NCI-H2029 treated with DMSO at 0.1 percent for 48 hours (cell line): ENCODE measurements at places on chromosomes 4 and X.

GRCh38 chr4:20195071-20195885, 56.4 kb upstream of the SLIT2 start:
- DNase-seq: no peak

DNA sequence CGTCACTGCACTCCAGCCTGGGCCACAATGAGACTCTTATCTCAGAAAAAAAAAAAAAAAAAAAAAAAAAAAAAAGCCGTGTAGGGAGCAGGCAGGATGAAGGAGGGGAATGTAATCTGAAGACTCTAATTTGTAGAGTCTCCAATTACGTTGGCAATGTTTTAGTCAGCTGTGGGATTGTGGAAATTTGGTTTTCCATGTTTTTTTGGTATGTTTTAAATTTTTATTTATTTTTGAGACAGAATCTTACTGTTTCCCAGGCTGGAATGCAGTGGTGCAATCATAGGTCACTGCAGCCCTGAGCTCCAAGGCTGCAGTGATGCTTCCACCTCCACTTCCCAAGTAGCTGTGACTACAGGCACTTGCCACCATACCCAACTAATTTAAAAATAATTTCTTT, 56.5 kb downstream of the NSD2 start:
- DNase-seq: no peak

DNA sequence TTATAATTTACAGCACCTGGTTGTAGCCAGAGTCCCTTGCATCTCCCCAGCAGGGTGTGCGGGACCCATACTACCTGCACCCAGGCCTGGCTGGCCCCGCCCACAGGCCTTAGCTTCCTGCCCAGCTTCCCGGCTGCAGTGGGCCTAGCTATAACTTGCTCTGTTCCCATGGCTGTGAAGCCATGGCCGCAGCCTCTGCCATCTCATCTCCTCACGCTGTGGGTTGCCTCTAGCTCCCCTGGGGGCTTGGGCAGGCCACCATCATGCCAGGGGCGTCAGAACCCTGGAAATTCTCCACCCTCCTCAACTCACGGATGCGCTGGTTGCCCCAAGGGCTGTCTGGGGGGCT, 26.1 kb upstream of the SORBS2 start:
- no peak for DNase-seq

- no peak for DNase-seq
Observed at GRCh38 chrX:107701493-107702121, 73.3 kb downstream of the PRPS1 start.

DNA sequence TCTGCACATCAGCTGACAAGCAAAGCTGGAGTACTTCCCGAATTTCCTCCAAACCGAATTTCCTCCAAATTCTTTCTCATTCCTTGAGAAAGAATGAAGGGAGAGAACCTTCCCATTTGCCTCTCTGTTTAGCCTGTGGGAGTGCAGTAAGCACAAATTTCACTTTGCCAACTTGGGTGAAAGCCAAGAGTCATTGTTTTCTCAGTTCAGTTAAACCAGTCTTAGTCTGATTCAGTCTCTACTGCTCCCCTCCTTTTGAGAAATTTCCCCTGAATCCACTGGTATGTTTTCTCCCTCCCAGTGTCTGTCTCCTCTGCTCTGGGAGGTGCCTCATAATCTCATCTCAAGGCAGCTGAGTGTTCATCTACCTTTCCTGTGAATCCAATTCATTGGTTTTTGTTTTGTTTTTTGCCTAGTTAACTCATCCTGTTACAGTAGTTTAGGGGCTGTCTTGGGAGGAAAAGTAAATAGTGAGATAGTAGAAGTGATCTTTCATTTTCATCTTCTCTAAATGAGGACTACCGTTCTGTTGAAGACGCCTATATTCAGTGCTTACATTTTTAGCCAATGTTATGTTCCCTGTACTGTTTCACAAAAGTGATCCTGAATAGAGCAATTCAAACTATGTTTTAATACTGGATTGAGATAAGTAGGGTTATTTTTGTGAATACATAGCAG, 49.0 kb downstream of the SYTL5 start:
- DNase-seq: no peak

- DNase-seq: peak; percentile 29
Observed at GRCh38 chr4:11720292-11720691, 291.6 kb upstream of the HS3ST1 start.

DNA sequence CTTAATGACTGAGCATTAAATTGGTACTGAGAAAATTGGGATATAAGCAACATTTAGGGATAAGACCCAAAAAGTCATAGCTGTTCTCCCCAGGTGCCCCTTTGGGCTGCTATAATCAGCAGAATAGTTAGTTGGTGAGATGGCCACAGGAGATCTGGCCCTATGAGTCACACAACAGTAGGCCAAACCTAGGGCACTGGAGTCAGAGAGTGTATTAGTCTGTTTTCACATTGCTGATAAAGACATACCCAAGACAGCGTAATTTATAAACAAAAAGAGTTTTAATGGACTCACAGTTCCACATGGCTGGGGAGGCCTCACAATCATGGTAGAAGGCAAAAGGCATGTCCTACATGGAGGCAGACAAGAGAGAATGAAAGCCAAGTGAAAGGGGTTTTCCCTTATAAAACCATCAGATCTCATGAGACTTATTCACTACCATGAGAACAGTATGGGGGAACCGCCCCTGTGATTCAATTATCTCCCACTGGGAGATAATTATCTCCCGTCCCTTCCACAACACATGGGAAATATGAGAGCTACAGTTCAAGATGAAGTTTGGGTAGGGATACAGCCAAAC, 338.3 kb upstream of the NR3C2 start:
- no peak for DNase-seq

- no peak for DNase-seq
Observed at GRCh38 chr4:99986792-99987191, 36.7 kb upstream of the H2AZ1 start.

DNA sequence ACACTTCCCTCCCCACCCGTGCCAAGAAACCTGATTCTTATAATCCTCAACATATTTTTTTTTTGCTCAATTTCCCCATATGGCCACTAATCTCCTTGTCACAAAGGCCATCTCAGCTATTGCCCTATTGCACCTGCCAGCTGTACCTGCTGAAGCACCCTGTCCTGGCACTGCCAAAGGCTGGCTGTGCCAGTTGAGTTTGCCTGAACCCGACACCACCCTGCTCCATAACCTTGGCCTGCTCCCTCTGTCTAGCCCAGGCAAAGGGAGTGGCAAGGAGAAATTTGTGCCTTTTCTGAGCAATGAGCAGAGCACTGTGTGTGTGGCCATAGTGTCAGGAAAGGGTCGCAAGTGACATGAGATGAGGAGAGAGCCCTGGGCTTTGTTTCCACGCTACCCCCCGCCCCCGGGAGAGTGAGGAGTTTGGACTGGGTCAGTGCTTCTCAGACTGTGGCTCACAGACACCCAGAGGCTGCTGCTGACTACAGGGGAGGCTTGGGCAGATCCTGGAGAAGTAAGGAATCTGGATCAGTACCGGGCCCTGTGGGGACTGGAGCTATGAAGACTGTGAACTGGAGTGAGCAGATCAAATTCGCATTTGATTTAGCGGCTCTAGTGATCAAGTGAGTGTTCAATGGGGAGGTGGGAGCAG, 42.2 kb upstream of the HMGB3 start:
- DNase-seq: peak; percentile 81

GRCh38 chr4:43754566-43754965, 694.0 kb downstream of the KCTD8 start:
- no peak for DNase-seq

DNA sequence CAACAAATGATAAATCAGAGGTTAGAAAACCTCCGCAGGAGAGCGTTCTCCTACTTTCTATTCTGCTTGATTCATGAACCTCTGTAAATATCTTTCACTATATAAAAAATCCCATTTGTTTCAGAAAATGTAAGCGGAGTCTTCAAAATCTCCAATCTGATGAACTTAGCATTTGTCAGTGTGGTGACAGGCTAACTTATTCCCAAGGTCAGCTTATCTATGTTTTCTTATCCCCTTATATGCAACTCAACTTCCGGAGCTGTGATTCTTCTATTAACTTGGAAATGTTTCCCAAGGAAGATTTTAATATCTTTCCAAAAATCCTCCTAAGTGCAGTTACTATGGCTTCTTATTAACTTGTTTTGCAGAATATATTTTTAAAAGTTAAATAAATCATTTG, 87.5 kb upstream of the C1QTNF7 start:
- DNase-seq: no peak

DNA sequence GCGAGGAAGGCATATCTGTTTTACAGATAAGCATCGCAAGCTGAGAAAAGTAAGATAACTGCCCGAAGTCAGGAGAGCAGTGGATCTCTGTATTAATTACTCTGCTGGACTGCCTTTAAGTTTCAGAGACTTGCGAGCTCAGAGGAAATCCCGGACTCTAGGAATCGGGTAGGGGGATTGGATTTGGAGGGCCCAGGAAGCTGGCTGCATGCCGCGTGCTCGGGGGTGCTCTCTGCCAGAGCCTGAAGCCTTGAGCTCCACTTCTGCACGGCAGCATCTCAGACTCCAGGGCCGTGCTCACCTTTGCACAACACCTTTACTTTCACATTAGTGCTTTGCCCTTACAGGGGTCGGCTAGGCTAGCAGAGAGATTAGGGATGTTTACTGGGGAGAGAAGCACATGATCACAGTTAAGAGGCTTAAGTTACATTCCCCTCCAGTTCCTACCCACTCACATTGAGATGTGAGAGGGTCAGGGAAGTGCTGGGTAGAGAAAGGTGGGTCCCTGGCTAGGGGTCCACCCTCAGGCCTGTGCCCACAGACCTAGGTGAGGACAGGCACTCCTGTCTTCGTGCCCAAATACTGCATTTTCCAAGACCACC, 57.0 kb downstream of the TRIML1 start:
- DNase-seq: no peak

GRCh38 chrX:149272690-149273463, 232.2 kb downstream of the IDS start:
- no peak for DNase-seq

DNA sequence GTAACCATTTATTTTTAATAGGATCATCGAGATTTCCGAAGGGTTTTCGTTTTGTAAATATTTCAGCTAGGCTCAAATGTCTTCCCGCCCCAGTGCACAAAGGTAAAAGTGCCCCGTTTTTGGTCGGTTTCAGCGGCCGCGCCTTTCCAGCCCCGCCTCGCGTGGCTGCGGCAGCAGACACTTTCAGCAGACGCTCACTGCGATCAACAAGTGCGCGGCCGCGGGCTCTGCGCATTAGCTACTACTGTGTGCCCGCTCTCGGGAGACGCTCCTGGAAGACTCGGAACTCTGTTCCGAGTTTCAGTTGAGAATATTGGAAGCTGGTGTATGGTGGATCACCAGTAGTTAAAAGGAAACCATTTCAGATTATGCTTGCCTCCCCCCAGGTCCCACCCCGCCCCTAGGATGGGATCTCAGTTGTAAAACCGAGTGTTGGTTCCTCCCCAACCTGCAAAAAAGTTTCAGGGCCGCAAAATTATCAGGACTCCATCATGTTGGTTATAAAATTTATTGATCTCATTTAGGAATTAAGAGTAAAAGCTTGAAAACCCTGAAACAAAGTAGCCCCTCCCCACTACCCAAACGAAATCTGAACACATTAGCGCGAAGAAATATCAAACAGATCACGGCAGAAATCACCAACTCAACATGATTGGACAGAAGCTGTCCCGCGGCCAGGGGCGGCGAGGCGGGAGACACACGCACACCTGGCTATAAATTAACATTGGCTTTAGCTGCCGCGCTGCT, 2.2 kb downstream of the SOX3 start:
- DNase-seq: no peak

DNA sequence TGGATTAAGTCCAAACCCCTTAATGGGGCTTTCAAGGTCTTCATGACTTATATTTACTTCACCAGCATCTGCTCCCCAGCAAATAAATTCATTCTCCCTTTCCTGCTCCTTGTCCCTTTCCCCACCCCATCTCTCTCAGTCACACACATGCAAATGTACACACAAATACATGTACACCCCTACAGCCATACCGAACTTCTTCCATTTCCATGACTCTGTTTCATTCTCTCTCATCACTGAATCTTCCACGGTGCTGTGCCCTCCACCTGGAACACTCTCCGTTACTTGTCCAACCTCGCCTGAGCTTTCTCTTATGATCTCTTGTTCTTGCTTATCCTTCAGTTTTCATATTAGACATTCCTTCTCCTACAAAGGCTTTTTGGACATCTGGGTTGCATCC, 22.0 kb upstream of the RPA4 start:
- no peak for DNase-seq

DNA sequence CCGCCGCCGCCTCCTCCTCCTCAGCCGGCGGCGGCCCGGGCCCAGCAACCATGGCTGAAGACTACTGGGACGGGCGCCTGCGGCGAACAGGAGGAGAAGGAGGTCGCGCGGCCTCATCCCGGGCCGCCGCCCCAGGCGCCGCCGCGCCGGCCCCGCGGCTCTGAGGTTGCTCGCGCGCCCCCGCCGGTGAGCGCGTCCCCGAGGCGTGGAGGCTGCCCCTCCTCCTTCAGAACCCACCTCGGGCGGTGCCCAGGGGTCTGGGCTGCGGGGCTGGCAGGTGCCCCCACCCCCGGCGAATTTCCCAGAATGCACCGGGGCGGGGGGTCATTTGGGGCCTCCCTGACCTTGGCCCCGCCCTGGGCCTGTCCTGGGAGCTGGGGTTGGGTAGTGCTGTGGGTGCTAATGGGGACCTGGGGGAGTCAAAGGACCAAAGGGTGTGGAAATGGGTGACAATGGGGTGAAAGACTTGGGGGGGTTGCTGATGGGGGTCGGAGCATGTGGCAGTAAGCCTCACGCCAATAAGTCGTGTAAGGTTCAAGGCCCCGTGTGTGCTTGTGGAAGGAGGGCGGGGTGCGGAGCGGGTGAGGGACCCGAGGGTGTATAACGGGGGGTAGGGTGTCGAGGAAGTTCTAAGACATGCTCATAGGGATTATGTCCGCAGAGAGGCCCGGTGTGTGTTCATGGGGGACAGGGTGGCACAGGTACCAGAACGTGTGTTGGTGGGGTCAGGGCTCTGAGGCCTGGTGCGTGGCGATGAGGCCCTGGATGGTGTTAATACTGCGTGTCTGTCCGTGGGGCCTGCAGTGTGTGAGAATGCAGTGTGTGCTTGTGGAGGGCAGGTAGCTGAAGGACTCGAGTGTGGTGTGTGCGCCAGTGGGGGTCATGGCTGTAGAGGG, 687 bp downstream of the CDK16 start:
- DNase-seq: no peak

DNA sequence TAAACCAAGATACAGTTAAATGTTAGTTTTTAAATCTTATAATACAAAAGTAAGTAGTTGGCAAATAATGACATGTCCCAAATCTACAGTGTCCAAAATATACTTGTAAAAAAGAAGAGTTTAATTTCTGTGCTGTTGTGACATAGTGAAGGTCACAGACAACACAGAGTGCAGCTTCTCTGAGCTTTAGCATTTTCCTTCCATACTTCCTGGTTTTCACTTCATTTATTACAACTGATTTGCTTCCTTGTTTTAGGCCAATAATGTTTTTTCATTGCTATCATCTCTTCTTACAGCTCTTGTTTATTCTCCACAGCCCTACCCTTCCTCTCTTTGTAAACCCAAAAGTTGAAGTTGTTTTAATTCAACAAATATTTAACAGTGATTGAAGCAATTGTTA, 132.4 kb upstream of the TET2 start:
- peak; percentile 4 for DNase-seq
